ENCODE measurements at places on chromosomes 4 and X. TPM values are rescaled to one million over a fixed set of nuclear protein-coding genes. Genes with fewer than 3 reads are reported as not detected.

The UGT2B15 gene
- total RNA-seq, result not detected

The PF4V1 gene
- not detected for total RNA-seq

The DNAAF6 gene
- total RNA-seq, result not detected

The UGT2B11 gene
- not detected for total RNA-seq

GRCh38 chr4:1515763-1516162, 109.5 kb upstream of the NKX1-1 start:
- no peak for DNase-seq

GRCh38 chrX:7262551-7262950, 114.6 kb upstream of the PUDP start:
- DNase-seq, result no peak

- no peak for DNase-seq
These were observed 85.3 kb downstream of the GATB start for GRCh38 chr4:151675411-151675971.

- no peak for DNase-seq
These were observed 122.5 kb upstream of the TRIM2 start for GRCh38 chr4:153081693-153082092.

GRCh38 chr4:3196670-3197359, 52.1 kb upstream of the MSANTD1 start:
- no peak for DNase-seq

GRCh38 chr4:37138019-37138653, 106.4 kb upstream of the NWD2 start:
- no peak for DNase-seq

DNA sequence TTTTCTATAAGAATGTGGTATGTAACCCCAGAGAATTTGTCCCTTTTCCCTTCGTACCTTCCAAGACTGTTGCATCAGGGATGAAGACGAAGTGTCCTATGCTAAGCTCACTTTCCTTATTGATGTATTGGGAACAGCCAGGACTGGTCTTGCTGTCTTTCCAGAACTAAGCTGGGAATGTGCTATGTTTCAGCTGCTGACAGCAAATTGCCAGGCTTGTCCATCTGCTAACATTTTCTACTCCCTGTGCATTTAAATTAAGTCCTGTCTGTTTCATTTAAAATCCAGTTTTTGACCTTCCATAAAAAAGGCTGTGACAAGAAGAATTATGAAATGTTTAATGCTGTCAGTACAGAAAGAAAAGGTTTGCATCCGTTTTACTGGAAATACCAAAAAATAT, 87.9 kb downstream of the ATP10D start:
- DNase-seq, result no peak

- DNase-seq, result no peak
These were observed 12.4 kb upstream of the NAP1L5 start for GRCh38 chr4:88709989-88710388.

All from activated CD8-positive, alpha-beta memory T cell treated with anti-CD3 and anti-CD28 coated beads, Interleukin-2, amount 10 ng/mL, durations not matched to agents 7 days and 5 days (primary cell).